ENCODE measurements at places on chromosomes 6 and 20. TPM values are rescaled to one million over a fixed set of nuclear protein-coding genes. Genes with fewer than 3 reads are reported as not detected.
A peak's percentile ranks its signal among the peaks of the same experiment; 100 is the strongest.

- no peak overlapping the region for H3K27ac ChIP-seq
- no peak for DNase-seq
- H3K4me1 ChIP-seq, result no peaks in the 10 kb centered on the region
- no peaks in the 10 kb centered on the region for H3K36me3 ChIP-seq
- no peak overlapping the region for H3K4me3 ChIP-seq
Observed at GRCh38 chr20:64142590-64142989, 21.7 kb upstream of the MYT1 start.

DNA sequence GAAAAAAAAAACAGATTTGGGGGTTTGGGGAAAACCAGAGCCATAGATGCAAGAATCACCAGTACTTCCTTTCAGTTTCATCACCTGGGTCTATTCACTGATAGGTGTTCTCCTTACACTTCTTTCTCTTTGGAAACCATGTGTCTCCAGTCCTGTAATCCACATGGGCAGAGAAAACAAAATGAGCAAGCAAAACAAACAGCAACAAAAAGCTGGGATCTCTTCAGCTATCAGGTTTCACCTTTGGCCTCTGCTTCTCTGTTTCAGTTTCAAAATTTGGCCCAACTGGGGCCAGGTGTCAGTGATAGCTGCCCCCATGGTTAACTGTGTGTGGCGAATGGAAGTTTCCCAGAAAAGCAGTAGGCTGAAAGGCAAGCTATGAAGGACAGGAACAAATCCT, 220.0 kb upstream of the THBS2 start:
- H3K27ac ChIP-seq, result peak overlapping the region; percentile 9
- H3K36me3 ChIP-seq, result no peaks in the 10 kb centered on the region
- peaks cover 12% of the 10 kb centered on the region for H3K4me1 ChIP-seq
- no peak for DNase-seq

DNA sequence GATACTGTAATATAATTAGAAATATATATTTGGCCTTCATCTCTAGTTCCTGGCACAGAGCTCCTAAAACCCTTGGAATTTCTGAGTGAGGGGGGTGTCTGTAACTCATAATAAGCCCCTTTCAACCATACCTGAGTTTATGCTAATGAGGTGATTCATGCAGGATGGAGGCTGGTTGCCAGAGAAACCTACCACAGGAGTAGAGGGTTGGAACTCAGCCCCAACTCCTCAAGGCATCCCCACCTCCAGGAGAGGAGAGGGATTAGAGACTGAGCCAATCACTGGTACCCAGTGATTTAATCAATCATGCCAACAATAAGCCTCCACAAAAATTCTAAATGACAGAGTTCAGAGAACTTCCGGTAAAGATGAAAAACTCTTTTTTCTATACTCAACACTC, 17.5 kb downstream of the UQCC1 start:
- no peak overlapping the region for H3K4me3 ChIP-seq
- DNase-seq, result no peak
- peaks cover 50% of the 10 kb centered on the region for H3K4me1 ChIP-seq

- peaks cover 32% of the 10 kb centered on the region for H3K27me3 ChIP-seq
- H3K4me1 ChIP-seq, result no peaks in the 10 kb centered on the region
- no peaks in the 10 kb centered on the region for H3K36me3 ChIP-seq
- no peak overlapping the region for H3K4me3 ChIP-seq
- DNase-seq, result no peak
- H3K27ac ChIP-seq, result no peak overlapping the region
Observed at GRCh38 chr6:39029156-39030011, 19.2 kb upstream of the GLP1R start.

- H3K4me1 ChIP-seq, result peaks cover 44% of the 10 kb centered on the region
- peak; percentile 45 for DNase-seq
- H3K36me3 ChIP-seq, result no peaks in the 10 kb centered on the region
- H3K4me3 ChIP-seq, result peak overlapping the region; percentile 11
- no peaks in the 10 kb centered on the region for H3K27me3 ChIP-seq
- peak overlapping the region; percentile 71 for H3K27ac ChIP-seq
Observed at GRCh38 chr6:162056745-162057144, 670.8 kb downstream of the PRKN start.

DNA sequence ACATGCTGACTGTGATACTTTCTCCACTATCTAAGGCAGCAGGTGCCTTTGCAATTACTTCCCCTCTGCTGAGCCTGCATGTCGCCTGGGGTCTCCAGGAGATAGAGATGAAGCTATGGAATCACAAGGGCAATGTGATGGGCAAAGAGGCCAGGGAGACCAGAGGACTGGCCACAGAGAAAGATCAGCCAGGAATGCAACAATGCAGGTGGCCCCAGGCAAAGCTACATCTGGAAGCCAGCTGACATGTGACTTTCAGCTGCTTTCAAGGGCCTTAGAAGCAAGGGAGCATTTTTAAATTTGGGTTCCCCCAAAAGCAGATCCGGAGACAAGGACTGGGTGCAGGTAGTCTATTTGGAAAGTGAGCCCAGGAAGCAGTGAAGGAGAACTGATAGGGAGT, 107.9 kb upstream of the SRSF6 start:
- DNase-seq, result no peak
- peaks cover 55% of the 10 kb centered on the region for H3K27me3 ChIP-seq
- no peak overlapping the region for H3K4me3 ChIP-seq

DNA sequence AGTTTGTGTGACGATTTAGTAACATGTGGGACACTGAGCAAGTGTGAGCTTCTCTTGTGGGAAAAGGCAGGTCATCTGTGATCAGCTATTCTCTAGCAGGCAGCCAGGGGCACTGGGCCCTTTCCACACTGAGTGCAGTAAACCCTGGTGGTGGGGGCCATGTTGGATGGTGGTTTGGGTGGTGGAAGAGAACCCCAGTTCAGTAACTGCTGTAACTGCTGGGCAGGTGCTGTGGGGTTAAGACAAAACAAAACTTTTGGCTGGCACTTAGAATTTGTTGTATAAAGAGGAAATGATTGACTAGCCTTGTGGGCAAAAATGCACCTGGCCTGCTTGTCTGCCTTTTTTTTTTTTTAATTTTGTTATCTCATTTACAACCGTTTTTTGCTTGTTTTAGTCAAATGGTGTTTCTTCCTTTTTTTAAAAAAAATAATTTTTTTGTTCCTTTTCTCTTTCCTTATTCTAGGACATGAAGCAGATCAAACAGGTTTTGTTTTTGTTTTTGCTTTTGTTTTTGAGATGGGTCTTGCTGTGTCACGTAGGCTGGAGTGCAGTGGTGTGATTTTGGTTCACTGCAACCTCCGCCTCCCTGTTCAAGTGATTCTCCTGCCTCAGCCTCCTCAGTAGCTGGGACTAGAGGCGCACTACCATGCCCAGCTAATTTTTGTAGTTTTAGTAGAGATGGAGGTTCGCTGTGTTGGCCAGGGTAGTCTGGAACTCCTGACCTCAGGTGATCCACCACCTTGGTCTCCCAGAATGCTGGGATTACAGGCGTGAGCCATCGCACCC, 59.8 kb downstream of the IGF2R start:
- DNase-seq, result no peak
- H3K4me3 ChIP-seq, result no peak overlapping the region
- peaks cover 24% of the 10 kb centered on the region for H3K4me1 ChIP-seq
- peaks cover 67% of the 10 kb centered on the region for H3K36me3 ChIP-seq

DNA sequence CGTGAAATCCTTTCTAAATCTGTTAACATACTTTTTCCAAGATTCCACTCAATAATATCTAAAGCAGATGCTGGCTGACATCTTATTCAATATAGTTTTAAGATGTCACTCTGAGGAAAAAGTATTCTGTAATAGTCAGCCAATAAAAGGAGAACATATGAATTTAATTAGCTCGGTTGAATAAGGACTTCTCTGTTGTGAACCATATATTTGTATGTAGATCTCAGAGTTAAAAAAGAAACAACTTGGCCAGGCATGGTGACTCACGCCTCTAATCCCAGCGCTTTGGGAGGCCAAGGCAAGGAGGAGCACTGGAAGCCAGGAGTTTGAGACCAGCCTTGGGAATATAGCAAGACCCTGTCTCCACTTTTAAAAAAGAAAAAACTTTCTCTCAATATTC, 7.4 kb upstream of the CD24 start:
- no peak for DNase-seq
- H3K36me3 ChIP-seq, result no peaks in the 10 kb centered on the region
- H3K27ac ChIP-seq, result no peak overlapping the region

- peaks cover 25% of the 10 kb centered on the region for H3K36me3 ChIP-seq
- H3K27me3 ChIP-seq, result no peaks in the 10 kb centered on the region
- H3K4me1 ChIP-seq, result peaks cover 16% of the 10 kb centered on the region
- DNase-seq, result peak; percentile 67
- H3K27ac ChIP-seq, result no peak overlapping the region
Observed at GRCh38 chr6:39865011-39865888, 69.0 kb downstream of the MOCS1 start.

The ZSWIM3 gene
- total RNA-seq, result 2.0 TPM

The CUTA gene
- 107 TPM for total RNA-seq
